Activated CD8-positive, alpha-beta memory T cell treated with anti-CD3 and anti-CD28 coated beads for 1 hour (primary cell): ENCODE measurements at places on chromosomes 2 and 18.

DNA sequence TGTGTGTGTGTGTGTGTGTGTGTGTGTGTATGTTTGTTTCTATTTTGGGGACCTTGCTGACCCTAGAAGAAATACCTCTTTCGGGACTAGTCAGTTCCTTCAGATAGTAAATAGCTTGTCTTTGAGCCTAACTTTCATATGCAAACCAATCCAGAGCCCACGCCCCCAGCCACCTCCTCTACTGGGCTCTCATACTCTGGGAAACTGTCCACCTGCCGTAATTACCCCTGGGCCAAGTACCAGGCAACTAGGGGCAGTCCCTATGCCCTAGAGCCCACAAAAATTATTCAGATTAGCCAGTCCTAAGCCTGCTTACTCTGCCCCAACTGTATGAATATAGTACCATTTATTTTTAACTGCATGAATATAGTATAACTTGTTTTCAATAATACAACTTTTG, 970.4 kb downstream of the EPHA4 start:
- no peak for DNase-seq

GRCh38 chr2:240959214-240959940, 39.0 kb upstream of the SNED1 start:
- DNase-seq = no peak

DNA sequence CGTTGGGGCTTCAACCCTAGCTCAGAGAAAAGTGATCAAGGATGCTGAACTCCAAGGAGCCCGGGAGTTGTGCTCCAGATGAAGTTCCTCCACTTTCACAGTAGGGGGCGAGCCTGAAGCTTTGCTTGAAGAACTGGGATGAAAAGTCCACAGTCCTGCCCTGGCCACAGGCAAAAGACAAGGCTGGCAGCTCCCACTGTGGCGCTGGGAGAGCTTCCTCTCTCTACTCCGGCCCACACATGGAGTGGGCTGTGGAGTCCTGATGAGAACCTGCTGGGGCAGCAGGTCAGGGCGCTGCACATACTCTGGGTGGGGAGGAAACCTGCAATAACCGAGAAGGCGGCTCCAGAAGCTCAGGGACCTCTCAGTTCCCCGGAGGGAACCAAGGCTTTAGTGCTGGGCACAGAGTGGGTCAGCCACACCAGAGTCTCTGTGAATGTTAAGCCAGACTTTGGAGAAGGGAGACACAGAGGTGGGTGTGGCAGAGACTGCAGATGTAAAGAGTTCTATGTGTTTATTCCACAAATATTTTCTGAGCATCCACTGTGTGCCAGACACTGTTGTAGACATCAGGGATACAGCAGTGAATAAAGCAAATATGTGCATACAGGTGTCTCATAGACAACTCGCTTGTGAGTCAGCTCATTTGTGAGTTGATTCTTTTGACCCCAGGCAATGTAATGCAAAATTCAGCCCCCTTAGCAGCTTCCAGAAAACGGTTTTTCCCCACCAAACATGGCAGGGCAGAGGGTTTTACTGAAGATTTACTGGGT, 48.0 kb upstream of the MRPL33 start:
- DNase-seq = no peak

DNA sequence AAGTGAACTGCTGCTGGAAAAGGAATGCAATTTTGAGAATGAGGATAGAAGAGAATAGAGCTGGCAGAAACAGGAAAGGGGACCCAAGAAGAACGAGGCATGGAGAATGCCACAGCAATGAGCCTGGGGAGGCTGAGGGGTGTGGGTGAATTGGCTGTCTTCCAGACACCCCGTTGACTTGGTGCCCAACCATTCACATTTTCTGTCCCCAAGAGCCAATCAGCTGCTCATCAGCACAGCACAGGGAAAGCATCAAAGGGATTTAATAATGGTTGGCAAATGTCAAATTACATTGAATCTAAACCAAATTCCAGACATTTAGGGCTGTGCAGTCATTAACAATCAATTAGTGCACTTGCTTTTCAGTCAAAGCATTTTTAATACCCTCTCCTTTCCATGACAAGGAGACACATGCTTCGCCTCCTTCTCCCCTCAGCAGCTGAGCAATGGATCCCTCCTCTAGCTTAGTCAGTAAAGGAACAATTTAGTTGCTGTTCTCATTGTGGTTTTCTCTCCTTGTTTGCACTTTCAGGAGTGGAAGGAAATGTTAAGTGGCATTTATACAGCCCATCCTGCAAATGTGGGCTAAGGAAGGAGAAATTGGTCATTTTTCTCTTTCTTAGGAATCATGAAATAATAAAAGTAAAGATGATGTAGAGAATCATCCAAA, 98.8 kb downstream of the KLF7 start:
- DNase-seq = no peak

DNA sequence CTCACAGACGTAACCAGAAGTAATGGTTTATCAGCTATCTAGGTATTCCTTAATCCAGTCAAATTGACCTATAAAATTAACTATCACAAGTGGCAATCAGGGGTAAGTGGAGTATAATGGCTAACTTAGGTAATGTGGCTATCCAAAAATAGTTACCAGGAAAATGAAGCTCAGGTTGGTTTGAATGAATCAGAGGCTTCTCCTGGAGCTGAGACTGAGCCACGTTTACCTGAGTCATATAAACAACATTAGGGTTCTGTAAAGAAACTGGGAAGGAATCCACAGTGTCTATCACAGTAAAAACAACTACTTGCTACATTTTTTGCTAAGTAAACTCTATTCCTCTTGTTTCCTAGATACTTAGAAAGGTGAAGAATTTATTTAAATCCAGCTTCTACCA, 236.0 kb upstream of the SPHKAP start:
- no peak for DNase-seq

GRCh38 chr2:69081001-69081580, 68.1 kb downstream of the ANTXR1 start:
- DNase-seq = no peak

DNA sequence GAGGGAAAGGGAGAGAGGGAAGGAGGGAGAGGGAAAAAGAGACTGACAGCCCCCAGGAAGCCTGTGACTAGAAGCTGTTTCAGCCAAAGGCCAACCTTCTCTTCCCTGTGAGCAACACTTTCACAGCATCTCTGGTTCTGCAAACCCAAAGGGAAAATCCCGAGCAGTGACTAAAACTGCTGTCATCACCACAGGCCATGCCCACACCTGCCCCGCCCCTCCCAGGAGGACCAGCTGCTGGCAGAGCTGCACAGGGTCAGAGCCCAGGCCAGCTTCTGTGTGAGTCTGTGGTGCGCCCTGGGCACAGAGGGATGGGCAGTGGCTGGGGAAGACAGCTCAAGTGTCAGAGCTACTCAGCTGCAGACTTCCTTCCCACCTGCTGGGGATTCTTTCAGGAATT, 64.9 kb upstream of the OTOS start:
- DNase-seq = no peak
